ENCODE measurements at places on chromosomes 6 and 20.
A peak's percentile ranks its signal among the peaks of the same experiment; 100 is the strongest.

DNA sequence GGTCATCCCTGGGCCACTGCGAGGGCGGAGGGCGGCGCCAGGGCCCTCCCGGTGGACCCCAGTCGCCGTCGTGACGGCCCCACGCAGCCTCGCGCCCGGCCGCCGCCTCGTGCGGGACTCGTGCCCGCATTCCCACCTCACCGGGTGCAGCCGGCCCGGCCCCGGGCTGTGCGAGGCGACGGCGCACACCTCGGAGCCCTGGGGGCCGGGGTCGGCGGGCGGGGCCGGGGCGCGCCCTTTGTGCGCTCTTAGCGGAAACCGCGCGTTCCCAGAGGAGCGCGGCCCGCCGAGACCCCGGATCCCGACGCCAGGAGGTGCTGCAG lies 5.5 kb upstream of the DLL1 start:
- no peak for DNase-seq

DNA sequence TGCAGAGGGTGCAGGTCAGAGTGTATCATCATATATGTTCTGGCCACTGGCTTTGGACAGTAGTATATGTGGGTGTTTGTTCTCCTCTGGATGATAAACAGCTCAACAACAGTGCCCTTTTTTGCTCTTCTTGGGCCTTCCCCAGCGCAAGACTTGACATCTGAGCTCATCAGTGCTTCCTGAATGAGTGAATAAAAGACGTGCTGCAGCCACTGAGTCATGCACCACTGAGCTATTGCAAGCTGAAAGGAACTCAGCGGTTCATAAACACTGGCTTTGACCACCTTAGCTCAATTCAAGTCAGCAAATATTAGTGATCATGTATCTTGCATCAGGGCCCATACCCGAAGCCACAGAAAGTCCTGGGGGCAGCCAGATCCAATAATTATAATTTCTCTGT lies 105.3 kb upstream of the KCNG1 start:
- peak; percentile 9 for DNase-seq

DNA sequence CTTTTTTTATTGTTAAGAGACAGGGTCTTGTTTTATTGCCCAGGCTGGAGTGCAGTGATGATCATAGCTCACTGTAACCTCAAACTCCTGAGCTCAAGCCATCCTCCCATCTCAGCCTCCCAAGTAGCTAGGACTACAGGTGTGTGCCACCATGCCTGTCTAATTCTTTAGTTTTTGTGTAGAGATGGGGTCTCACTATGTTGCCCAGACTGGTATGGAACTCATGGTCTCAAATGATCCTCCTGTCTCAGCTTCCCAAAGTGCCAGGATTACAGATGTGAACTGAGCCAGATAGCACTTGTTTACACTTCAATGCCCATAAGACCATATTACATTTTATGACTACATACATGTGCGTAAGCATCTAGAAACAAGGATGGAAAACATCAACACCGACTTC lies 18.1 kb downstream of the EIF2S2 start:
- no peak for DNase-seq

GRCh38 chr6:69594405-69594804 lies 202.4 kb downstream of the LMBRD1 start:
- DNase-seq, result no peak

DNA sequence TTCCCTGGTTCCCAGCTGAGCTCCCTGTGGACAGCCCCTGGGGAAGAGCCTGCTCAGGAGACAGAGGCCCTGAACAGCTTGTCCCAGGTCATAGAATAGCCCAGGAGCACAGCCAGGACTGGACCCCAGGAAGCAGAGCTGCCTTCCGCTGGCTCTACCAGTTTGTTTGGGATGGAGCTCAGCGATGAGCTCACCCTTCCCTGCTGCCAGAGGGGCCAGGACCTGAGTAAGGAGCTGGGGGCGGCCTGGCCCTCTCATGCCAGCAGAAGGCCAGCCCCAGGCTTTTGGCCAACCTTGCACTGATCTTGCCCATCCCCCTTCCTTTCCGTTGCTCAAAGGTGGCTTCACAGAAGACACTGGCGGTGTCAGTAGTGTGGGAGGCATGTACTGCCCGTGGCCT lies 17.5 kb downstream of the MMP24OS start:
- DNase-seq, result no peak

DNA sequence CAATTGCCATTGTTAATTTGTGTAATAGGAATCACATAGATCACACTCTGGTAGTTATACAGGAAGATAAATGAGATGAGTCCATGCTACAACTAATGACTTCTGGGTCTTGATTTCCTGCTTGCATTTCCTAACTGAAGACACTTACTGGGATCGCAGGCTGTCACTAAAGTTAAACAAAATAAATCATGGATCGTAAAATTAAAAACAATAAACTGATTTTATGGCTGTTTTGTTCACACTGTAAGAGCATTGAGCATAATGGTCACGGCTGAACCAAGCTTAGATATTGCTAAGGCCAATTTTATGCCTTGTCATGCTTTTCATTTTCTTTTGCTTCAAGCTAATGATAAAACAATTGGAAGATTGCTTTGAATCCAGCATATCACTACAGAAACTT lies 332.5 kb upstream of the CITED2 start:
- DNase-seq, result no peak

GRCh38 chr6:35703554-35703953 lies 14.8 kb upstream of the FKBP5 start:
- DNase-seq, result peak; percentile 20

GRCh38 chr20:18019068-18019467 lies 38.6 kb downstream of the OVOL2 start:
- DNase-seq, result peak; percentile 39

DNA sequence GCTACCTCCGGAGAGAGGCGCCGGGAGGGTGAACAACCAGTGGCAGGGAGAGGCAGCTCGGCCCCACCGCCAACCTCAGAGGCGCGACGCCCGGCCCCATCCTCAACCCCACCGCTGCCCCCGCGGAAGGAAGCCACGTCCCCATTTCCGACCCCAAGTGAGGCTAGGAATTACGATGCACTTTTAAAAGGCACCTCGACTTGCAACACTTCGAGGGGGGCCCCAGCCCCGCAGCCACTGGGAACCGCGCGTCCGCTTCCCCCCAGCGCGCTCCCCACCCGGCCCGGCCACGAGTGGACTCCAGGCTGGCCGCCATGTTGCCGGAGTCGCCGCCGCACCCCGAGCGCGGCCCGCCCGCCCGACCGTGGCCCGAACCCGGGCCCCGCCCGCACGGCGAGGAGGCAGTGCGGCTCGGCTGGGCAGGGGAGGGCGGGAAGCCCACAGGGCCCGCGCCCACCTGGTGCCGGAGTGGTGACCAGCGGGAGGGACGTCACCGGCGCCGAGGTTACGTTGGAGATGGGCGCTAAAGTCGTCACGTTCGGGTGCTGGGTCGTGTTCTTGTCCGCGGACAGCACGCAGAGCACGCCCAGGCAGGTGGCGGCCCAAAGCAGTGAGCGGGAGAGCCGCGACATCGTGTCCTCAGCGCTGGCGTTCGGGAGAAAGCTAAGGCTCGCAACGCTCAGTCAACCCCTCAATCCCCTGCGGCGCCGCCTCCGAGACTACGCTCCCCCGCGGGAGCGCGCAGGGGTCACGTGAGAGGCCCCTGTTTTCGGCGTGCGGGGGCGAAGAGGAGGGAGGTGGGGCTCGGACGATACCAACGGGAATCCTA lies at the start of gene CD164:
Gene CD164, minus strand, starts transcription at position 721 of the 829 bp plus-strand sequence. Its CDS starts 89 bp downstream, at position 632.
- peak; percentile 93 for DNase-seq

GRCh38 chr20:47127999-47128398 lies 228.5 kb downstream of the ZMYND8 start:
- DNase-seq, result no peak

DNA sequence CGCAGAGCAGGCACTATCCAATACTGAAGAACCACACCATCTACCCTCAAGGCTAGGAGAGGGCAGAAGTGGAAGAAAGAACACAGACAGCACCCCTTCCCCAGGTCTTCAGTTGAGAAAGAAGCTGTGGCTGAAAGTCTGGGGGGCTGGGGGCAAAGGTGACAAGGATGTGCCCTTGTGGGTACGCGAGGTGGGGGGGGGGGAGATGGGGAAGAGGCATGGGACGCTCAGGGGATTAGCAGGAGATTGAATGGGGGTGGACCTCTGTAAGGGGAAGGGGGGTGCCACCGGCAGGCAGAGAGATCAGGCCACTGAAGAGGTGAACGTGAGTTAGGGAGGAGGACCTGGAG lies 1.1 kb downstream of the B4GALT5 start:
- DNase-seq, result no peak

- DNase-seq, result no peak
Observed at GRCh38 chr20:53296451-53297153, 297.0 kb downstream of the ZNF217 start.

GRCh38 chr6:156474507-156475120 lies 302.6 kb upstream of the ARID1B start:
- no peak for DNase-seq

DNA sequence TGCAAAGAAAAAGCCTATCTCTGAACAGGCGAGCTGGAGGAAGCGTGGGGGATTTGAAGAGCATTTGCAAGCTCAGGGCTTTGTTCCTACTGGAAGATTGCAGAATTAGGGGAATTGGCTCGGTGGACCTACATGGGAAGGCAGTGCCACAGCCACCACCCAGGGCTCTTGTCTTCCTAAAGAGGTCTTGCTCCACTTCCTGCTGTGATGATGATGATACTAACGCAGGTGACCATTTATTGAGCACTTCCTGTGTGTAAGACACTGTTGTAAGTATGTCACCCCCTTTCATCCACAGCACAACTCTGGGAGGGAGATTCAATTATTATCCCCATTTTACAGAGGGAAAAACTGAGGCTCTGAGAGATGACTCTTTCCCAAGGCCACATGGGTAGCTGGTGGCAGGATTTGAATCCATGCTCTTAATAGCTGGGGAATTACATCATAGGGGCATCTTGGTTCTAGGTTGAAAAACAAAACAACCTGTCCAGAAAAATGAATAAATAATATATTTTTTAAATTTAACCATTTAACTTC lies 41.2 kb downstream of the BMP7 start:
- no peak for DNase-seq

DNA sequence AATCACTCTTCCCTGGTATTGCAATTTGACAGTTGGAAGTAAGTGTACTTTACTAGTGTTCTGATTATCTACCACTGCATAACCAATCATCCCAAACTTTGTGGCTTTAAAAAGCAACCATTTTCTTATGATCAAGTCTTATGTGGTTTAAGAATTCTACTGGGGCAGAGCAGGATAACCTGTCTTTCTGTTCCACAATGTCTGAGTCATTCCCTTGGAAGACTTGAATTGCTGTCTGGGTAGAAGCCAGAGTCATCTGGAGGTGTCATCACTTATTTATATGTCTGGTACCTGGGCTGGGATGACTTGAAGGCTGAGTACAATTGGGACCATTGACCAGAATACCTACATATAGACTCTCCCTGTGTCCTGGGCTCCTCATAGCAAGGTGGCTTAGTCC lies 644.3 kb downstream of the HDGFL1 start:
- DNase-seq, result no peak

- no peak for DNase-seq
Observed at GRCh38 chr6:19994909-19995308, 157.7 kb downstream of the ID4 start.

GRCh38 chr20:11248687-11249638 lies 575.2 kb upstream of the JAG1 start:
- no peak for DNase-seq

DNA sequence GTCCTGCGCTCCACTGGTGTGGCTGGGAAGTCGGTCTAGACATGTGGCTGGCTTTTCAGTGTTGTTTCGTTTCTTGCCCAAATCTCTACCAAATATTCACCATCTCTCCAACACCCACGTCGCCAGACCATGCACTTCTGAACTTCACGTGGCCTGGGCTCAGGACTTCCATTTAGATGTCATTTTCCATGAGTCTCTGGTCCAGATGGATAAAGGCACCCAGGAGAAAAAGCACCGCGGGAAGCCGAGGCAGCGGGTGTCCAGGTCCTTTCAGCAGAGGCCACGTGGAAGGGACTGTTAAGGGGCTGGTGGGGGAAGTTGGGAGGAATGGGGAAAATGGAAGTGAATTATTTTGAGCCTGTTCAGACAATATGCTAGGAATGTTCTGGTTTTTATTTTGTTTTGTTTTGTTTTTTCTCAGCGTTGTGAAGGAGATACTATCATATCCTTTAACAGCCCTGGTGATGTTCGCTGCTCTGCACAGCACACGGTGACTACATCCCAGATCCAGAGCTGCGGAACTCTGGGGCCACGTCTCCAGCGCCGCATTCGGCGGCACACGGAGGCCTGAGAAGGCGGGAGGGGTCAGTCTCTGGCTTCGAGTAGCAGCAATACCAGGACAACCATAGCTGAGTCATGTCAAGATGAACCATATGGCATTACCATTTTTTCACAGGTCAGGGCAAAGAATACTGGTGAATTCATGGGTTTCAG lies 230.3 kb downstream of the THBS2 start:
- DNase-seq, result no peak

DNA sequence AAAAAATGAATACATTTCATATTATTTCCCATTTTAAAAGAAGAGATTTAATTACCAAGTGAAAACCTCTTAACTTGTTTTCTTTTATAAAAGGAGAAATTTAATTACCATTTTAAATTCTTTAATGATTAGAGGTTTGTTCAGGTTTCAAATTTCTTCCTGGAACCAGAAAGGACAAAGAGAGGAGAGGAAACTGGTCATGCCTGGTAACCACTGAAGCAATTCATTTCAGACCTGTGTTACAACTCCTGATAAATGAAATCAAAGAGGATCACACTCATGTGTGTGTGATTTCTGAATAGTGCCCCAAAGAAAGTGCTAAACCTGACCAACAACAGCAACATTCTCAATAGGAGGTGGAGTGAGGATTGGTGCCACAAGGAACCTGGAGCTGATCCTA lies 12.6 kb upstream of the SLPI start:
- DNase-seq, result no peak

DNA sequence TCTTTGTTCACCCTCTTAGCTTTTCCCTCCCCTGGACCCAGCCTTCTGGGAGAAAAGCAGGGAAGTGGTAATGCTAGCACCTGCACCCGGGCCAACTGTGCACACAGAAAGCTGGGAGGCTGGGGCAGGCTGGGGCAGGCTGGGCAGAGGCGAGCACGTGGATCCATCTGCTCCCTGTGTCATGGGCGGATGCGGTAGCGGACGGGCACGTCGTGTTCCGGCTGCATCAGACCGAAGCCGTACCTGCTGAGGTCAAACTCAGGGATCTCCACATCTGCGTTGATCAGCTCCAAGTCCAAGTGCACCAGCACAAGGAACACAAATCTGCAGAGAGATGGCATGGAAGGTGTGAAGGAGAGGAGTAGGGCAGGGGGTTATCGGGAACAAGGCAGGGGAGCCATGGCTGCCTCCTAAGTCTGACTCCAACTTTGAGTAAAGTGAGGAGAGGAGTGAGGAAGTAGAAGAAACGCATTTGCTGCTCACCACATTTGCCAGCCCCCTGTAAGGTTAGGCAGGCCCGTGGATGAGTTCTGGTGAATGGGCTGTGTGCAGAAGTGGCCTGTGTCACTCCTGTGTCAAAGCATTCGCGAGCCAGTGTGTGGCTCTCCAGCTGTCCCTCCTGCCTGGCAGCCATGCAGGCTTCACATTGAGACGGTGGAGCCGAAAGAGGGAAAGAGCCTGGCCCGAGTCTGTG lies 25.4 kb upstream of the KCNB1 start:
- DNase-seq, result no peak

GRCh38 chr20:47173596-47174216 lies 182.8 kb downstream of the ZMYND8 start:
- DNase-seq, result no peak

All from inflammatory macrophage treated with lipopolysaccharide for 1 hour (primary cell).